Activated CD4-positive, alpha-beta T cell treated with anti-CD3 and anti-CD28 coated beads, Interleukin-2, amount 10 ng/mL, durations not matched to agents 24 days and 14 days (primary cell): ENCODE measurements at places on chromosomes 5 and 9. TPM values are rescaled to one million over a fixed set of nuclear protein-coding genes. Genes with fewer than 3 reads are reported as not detected.

Gene RLN2
- total RNA-seq, result 0.30 and 1.5 TPM in 2 replicates

Gene GABBR2
- total RNA-seq, result not detected in 2 replicates

Gene MSMP
- 0.88 TPM in 1 of 2 replicates, not detected in the other for total RNA-seq

Gene ZNF300
- total RNA-seq, result 0.47 and 0.54 TPM in 2 replicates

Gene F2RL2
- total RNA-seq, result not detected in 2 replicates

GRCh38 chr9:99103054-99103895 is 1.6 kb upstream of the TGFBR1 start:
- no peak for DNase-seq

GRCh38 chr5:63025679-63026078 is 447.1 kb downstream of the LRRC70 start:
- no peak for DNase-seq

DNA sequence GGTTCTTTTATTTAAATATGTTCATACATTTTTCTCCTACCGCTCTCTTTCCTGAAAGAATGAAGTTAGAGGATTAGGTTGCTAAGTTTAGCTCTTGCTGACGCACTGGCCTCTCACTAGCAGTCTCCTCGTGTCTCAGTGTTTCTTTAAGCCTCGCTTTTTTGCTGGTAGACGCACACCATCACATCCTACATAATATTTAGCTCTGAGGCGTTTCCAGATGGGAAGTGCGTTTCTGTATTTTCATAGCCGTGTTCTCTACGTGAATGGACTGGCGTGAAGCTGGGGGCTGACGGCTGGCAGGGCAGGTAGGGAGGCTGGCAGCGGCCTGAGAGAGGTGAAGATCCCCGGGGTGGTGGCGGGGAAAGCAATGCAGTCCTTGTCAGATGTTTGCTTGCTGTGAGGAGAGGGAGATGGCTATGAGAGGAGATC is 79.2 kb upstream of the SPRY4 start:
- DNase-seq, result no peak

DNA sequence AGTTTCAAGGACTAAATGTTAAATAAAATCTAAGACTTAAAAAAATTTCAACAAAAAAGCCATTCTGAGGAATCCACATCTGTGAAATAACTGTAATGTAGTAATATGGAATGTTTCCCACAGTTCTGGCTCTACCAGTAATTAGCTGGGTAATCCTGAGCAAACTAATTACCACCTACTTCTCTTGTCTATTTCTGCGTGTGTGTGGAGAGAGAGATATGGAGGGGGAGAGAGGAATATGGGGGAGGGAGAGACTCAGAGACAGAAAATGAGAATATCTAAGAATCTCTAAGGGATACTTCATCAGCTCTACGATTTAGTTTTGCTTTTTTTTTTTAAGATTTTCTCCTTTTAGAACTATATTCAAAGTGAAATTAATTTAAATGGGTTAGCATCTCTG is 28.0 kb downstream of the TBCA start:
- no peak for DNase-seq

GRCh38 chr5:57513785-57514184 is 31.2 kb upstream of the ACTBL2 start:
- no peak for DNase-seq

DNA sequence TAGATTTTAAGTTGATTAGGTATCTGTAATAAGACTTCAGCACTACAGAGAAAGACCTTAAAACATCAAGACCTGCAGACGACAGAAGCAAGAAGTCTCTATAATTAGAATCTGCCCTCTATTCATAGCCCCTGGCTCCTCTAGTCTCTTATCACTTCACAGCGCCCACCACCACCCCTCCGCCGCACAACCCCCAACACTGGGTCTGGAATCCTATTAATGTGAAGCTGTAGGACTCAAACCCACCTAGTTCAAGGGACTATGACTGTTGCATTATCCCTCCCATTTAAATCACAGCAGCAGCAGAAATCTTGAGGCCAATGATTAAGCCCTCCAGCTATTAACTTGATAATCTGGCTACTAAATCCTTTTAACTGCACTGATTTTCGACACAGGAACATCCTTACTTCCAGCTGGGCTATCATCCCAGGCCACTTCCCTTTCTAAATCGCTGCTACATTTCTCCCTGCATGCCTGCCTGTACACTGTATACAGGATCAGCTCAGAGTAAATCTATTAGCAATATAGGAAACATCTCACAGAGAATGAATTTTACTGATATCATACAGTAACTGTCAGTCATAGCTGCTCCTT is 159.5 kb upstream of the GRAMD2B start:
- no peak for DNase-seq
